HCT116 (cell line): ENCODE measurements at places on chromosomes 12 and 14.
A peak's percentile ranks its signal among the peaks of the same experiment; 100 is the strongest.

DNA sequence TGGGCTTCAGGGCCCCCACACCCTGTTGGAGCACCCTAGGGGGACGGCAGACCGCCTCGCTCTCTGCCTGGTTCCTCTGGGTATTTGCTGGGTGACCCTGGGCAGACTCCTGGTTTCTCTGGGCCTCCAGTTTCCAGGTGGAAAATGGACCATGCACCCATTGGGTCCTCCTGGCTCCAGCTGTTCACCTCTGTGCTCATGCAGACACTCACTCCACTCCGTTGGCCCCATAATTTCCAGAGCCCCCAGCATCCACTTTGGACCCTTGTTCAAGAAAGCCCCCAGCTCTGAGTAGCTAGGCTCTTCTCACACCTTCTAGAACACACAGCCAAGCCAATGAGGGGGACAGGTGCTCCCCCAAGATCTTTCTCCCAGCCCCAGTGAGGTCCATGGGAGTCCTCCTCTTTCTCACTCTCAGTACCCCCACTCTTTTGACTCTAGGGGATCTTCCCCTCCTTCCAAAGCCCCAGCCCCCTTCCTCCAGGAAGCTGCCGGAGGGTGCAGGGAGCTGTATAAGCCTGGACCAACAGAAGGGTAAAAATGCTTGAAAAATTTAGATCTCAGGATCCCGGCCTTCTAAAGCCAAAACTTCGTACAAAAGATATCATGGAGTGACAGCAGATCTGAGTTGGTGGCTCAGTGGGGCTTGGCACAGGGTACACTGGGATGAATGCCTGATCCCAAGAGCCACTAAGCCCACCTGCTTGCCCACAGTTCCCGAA is 174.8 kb upstream of the RTL1 start:
- no peak for DNase-seq

GRCh38 chr14:105363847-105364708 is 34.3 kb upstream of the TEX22 start:
- no peak for DNase-seq

DNA sequence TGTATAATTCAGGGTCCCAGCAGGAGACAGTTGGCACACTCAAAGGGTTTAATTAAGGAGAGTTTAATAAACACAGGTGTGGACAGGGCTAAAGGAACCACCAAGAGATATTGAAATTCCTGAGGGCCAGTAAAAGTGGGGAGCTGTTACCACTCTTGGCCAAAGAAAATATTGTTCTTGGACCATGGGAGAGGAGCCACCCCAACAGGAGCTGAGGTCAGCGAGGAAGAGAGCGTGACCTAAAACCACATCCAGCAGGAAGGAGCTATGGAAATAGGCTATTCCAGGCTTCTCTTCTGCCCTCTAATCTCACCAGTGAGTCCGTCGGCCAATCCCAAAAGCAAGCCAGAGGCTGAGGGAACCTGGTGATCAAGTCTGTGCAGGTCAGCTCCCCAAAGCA is 390.8 kb downstream of the MED13L start:
- no peak for DNase-seq

DNA sequence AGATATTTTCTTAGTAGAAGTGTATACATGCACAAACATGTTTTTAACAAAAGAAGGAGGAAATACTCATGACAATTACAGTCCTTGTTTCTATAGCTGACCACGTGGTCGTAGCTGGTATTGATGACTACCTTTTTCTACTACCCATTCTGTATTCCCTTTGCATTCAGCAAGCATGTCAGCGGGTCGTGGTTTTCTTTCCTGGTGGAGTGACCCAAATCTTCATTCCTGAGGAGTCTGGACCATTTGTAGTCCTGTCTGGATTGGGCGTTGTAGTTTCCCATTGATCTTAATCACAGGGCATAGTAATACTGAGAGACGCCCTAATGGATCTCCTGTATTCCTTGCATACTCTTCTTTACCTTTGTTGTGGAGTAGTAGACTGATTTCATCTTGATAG is 472.1 kb upstream of the RGS6 start:
- no peak for DNase-seq

- no peak for DNase-seq
Observed at GRCh38 chr12:86349196-86349595, 93.0 kb upstream of the MGAT4C start.

DNA sequence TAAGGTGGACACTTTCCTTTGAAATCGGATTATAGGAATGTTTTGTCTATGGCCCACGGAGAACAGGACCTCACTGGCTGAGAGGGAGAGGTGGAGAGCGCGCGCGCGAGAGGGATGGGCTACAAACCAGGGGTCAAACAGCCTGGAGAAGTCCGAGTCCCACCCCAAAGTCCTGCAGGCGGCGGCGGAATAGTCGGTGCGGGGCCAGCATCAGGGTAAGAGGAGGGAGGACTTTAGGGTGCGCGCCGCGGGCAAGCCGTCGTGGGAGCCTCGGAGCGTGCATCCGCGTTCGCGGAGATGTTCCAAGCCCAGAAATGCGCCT is 3.3 kb upstream of the HOXC8 start:
- no peak for DNase-seq

DNA sequence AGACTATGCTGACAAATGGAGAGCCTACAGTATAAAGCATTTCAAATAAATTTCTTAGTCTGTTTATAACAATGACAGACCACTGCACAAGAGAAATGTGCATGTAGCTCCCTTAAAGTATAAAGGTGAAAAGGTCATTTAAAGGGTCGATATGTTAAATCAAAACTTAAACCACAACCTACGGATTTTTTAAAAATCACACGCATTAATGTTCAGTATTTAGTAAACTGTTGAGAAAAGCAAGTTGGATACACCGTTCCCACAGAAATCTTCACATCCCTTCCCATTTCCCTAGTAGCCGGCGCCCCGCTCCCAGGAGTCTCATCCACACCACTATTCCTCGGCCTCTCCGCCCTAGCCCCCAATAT is 614 bp downstream of the FKBP3 start:
- no peak for DNase-seq

- DNase-seq: no peak
Observed at GRCh38 chr12:45789025-45789424, 59.5 kb downstream of the ARID2 start.

DNA sequence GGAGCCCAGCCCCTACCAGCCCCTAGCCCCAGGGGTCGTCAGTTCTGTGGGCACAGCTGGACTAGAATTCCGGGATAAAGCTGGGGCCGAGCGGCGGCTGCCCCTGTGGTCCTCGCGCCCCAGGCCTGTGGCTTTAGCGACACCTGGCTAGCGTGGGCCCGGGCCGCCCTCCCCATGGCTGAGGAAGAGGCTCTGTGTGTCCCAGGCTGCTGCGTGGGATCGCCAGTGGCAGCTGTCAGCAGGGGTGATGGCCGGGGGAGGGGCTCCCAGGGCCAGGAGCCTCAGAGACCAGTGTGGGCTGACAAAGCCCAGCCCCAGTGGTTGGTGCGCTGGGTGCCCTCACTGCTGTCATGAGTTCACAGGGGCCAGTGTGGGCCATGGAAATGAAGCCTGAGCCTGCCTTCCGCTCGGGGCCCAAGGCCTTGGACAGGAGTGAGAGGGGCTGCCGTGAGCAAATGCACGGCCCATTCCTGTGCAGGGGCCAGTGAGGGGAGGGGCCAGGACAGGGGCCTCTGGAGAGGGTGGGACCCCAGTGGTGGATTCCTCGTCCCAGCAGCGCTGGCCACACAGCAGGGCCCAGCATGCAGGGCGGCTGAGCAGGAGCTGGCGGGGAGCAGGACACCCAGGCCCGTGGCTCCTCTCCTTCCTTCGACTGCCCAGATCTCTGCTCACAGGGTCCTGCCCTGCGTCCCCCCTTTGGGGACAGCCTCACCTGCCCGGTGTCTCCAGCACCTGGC is 11.4 kb downstream of the FBRSL1 start:
- DNase-seq: no peak

GRCh38 chr12:98418357-98419075 is 96.9 kb upstream of the TMPO start:
- DNase-seq: no peak

GRCh38 chr12:123972457-123973401 is at the start of the genes CCDC92 and ZNF664:
Gene CCDC92, minus strand, starts transcription at chr12:123972831. Its CDS starts 28,526 bp downstream, at chr12:123944305.
Gene ZNF664, plus strand, starts transcription at chr12:123973215. Its CDS starts 38,930 bp downstream, at chr12:124012145.
- DNase-seq: peak; percentile 83

DNA sequence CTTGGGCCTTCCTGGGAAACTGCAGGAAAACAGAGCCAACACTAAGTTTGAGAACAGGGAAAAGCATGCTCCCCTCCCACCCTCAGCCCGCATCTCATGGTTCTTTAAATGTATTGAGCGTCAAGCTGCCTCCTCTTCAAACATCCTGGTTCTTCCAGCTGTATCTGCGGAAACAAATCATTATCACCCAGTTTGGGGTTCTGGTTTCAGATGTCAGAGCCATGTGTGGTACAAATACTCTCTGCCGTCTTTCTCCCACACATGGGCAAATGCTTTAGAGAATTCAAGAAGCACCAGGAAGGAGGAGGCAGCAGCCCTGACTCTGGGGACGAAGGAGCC is 29.1 kb downstream of the JDP2 start:
- no peak for DNase-seq

DNA sequence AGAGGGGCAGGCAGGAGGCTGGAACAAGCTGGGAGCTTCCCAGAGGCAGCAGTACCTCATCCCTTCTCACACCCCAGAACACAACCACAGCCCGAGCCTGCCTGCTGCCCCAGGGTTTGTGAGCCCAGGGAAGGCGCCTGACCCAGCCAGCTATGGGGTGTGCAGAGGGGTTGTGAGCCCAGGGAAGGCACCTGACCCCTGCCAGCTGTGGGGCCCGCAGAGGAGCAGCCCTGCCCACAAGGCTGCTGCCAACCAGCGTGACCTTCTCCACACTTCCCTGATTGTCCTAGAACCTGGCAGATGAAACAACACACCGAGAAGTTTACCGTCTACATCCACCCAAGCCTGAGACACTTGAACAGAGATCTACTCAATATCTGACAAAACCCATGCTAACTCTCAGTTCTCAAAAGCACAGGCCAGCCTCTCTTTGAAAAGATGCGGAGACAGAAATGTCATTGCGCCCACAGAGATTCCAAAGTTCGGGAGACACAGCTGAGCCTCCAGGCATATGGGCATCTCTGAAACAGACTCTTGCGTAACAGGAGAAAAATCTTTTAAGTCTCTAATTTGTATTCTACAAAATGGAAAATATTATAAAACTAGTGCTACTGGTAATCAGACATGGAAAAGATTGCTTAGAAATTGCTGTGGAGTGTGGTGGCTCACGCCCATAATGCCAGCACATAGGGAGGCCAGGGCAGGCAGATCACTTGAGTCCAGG is 47.3 kb downstream of the SFSWAP start:
- no peak for DNase-seq

- no peak for DNase-seq
Observed at GRCh38 chr12:95723693-95724384, 66.7 kb downstream of the NTN4 start.

DNA sequence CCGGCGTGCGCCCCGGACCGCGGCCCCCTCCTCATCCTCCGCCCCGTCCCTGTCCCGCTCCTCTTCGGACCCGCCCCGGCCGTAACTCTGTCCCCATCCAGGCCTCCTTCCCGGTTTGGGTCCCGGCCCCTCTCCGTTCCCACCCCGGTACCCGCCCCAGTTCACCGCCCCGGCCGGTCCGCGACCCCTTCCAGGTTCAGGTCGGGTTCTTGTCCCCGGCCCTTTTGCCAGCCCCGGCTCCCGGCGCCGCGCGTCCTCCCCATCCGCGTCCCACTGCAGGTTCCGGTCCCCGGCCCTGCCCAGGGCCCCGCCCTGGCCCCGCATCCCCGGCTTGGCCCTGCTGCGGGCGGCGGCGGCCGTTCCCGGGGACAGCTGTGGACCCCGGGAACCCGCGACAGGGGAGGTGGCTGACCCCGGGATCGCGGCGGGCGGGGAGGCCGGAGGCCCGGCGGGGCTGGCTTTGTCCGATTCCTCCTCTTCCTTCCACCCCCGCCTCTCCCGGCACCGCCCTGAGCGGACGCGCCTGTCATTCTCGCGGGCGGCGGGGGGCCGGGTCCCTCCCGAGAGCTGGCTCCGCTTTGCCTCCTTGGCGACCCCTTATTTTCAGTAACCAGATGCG is 601 bp downstream of the KLC1 start:
- no peak for DNase-seq

- DNase-seq: peak; percentile 52
Observed at GRCh38 chr14:92644171-92644969, 104.1 kb downstream of the LGMN start.

DNA sequence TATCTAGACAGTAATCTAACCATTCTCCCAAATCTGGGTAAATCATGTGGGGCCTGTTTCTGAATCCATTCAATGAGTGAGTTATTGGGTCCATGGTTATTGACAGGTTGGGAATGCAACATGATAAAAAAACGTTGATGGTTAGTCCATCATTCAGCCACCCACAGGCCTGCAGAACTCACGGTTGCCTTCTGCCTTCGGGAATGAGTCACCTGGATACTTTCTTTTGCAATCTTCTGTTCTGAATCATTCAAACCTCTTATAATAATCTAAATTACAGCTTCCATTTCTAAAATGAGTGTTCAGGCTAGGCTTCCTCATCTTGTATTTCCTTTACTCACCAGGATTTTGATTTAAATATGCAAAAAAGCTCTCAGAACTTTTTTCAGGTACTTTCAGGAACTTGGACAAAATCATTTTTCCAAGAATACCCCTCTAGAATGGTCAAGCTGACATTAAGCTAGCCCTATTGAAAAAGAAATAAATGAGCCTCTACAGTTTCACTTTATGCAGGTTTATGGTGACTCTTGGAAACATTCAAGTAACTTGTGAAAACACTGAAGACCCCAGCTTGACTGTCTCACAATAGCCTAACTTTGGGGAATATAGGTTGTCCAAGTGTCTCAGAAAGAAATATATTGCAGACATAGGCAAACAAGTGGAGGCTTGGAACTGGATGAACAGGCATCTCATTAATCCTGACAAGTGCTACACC is 94.4 kb downstream of the KCNK10 start:
- no peak for DNase-seq

GRCh38 chr12:68623984-68624383 is 13.3 kb downstream of the RAP1B start:
- no peak for DNase-seq

GRCh38 chr12:128861226-128862016 is 8.1 kb downstream of the GLT1D1 start:
- no peak for DNase-seq

DNA sequence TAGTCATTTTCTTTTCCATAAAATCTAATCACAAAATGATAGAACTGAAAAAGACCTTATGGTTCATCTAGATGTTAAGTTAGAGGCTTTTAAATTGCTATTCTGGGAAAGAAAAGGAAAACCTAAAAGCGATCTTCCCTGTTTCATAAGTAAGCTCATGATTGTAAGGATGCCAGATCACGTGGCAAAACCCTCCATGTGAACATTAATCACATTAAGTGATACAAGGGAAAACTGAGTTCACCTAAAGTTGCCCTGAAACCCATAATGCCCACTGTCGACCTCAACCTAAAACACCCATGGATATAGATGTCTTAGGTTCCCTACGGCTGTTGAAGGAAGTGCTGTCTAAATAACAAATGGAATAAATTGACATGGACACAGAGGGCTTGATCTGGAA is 3.0 kb upstream of the STXBP6 start:
- DNase-seq: no peak

DNA sequence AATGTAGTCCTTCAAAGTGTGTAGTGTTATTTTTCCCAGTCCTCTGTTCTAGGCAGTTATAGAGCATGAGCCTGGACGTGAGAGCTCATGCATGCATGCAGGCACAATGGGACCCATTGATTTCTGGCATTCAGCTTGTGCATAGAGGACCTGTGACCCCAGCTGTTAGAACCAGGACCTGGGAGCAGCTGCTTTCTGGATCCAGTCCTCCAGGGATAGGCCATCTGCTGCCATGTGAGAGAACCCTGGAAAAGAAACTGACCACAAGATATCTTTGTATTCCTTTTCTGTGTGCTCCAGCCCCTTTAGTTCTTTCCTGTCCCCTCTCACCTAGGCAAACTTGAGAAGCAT is 76.9 kb downstream of the SUSD6 start:
- DNase-seq: no peak
